ENCODE measurements at places on chromosomes 4 and X.

DNA sequence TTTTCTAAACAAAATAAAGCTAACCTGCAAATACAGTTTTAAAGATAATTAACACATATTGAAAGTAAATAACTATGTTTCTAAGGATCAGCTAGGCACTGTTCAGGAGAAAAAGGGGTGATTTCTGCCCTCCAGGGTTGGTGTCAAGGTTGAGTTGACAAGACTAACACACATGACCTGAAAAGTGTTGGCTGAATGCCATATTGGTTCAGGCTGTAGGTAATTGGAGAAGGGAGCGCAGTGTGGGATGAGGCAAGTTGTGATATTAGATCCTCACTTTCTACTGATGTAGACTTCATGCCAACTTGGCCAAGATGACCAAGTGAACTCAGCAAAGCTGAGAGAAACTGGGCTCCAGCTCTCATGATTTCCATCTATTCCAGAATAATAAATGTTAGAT lies 42.2 kb downstream of the PPM1K start:
- no peak for DNase-seq

- DNase-seq, result no peak
Observed at GRCh38 chrX:16593801-16594200, 56.2 kb upstream of the S100G start.

GRCh38 chrX:67726018-67726417 lies 182.2 kb downstream of the AR start:
- DNase-seq, result no peak

DNA sequence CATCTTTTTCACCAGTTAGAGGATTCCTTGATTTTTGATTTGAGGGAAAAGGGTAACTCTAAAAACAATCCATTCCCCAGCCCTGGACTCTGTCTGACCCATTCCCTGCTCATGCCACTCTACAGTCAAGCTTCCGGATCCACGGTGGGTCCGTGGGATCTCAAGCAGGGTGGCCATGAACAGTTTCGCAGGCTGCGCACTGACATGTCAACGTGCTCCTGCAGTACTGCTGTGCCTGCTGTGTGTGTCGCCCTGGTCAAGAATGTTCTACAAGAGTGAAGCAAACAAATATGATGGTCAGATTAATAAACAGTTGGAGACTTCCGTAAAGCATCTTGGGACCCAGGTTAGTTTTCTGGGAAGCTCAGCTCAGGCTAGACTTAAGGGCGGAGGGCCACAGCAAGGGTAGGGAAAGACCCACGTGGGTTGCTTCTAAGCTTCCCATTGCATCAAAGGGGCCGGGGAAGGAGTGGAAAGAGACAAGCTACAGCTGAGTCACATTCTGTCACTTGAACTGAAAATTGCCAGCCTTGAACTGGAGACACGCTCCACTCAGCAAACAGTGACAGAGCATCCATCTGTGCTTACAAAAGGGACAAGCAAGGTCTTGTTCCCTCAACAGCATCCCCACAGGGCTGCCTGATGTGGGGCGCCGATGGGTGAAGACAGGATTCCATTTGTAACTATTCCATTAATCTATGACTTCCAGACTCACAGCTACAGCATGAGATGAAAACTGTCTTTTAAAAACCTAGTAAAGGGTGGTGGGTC lies 81.8 kb downstream of the MTMR1 start:
- no peak for DNase-seq

GRCh38 chrX:118717678-118718391 lies 9.6 kb upstream of the IL13RA1 start:
- DNase-seq, result no peak

GRCh38 chrX:9429767-9430166 lies 35.1 kb upstream of the TBL1X start:
- no peak for DNase-seq

- DNase-seq, result peak; percentile 14
Observed at GRCh38 chr4:48792348-48793006, 12.4 kb upstream of the FRYL start.

DNA sequence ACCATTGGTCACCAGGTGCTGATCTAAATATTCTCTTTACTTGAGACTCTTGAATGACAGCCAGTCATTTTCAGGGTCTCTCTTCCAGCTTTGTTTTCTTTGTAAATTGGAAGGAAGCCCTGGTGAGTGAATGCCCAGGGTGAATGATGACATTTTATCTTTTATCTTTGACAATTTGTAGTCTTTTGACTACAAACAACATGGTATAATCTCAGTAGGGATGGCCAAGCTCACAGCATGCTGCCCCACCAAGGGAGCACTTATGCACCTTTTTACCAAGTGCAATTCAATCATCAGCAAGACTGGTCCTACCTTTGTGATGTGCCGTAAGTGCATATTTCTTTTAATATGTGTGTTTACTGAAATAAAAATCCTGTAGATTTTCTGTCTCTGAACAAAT lies 5.7 kb downstream of the AFM start:
- DNase-seq, result no peak

DNA sequence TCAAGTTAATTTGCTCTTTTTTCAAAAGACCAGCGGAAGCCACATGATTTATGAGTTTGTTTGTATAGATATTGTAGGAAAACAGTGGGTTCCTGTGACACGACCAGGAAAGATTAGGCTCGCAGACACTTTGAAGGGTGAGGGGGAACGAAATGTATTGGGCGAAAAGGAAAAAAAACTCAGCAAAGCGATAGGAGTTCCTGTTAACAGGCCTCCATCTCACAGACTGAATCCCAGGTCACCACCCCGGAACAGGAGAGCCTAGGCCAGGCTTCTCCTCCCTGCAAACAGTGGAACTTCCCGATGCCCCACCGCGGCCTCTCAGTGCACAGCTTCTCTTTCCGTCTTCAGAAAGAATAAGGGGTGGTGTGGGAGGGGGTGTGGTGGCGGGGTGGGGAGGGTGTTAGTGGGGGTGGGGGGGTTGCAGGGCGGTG lies 181.8 kb upstream of the GPRIN3 start:
- DNase-seq, result no peak

DNA sequence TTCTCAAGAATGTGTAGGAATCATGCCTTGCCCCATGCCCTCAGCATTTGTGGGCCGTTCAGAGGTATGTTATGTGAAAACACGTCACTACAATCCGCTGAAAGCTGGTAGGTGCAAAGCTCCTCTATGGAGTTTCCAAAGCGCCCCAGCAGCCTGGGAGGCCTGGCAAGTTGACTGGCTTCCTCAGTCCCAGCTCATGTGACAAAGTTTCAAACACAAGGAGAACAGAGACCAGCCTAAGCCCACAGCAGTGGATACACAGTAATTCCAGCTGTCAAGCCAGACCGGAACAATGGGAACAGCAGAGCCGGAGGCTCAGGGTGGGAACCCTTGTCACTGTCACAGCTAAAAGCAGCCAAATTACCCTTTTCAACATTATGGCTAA lies 33.5 kb downstream of the NAT8L start:
- DNase-seq, result no peak

DNA sequence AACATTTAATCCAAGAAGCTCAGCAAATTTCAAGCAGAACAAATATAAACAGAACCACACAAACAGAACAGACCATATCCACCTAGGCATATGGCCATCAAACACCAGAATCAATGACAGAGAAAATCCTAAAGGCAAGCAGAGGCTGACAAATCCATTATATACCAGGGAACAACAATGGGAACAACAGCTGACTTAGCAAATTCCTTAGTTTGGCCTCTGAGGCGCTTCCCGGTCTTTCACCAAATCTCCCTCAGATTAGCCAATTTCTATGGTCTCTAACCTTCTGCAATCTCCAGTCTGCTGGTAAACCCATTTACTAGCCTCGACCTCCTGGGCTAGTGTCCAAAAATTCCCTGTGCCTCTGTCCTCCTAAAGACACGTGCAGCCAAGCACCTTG lies 59.2 kb downstream of the GPR143 start:
- DNase-seq, result no peak

- no peak for DNase-seq
Observed at GRCh38 chr4:154041640-154042039, 252.8 kb upstream of the SFRP2 start.

- no peak for DNase-seq
Observed at GRCh38 chr4:146336410-146336807, 122.1 kb downstream of the REELD1 start.

GRCh38 chr4:22238742-22239141 lies 277.1 kb downstream of the ADGRA3 start:
- DNase-seq, result no peak

GRCh38 chr4:20676501-20677197 lies 23.6 kb upstream of the PACRGL start:
- no peak for DNase-seq

- DNase-seq, result no peak
Observed at GRCh38 chr4:5260121-5260520, 208.8 kb downstream of the STK32B start.

DNA sequence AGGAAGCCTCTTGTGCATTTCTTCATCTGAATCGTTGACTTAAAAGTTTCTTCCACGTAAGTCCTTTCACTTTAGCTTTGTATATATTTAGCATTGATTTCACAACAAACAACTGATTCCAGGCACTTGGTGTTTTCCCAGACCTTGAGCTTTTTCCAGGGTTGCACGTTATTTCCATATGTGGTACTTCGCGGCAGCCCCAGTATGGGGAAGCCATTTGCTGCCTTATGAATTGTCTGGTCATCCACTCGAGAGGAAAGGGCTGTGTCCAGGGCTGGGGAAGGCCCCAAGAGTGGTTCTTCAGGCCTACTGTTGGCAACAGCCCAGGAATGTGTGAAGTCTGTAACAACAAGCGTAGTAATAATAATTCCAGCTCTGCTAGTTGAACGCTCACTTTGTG lies 2.8 kb upstream of the TLR8 start:
- no peak for DNase-seq

- no peak for DNase-seq
Observed at GRCh38 chr4:111018216-111018615, 395.3 kb upstream of the PITX2 start.

- no peak for DNase-seq
Observed at GRCh38 chr4:20764366-20764992, 64.2 kb downstream of the PACRGL start.

DNA sequence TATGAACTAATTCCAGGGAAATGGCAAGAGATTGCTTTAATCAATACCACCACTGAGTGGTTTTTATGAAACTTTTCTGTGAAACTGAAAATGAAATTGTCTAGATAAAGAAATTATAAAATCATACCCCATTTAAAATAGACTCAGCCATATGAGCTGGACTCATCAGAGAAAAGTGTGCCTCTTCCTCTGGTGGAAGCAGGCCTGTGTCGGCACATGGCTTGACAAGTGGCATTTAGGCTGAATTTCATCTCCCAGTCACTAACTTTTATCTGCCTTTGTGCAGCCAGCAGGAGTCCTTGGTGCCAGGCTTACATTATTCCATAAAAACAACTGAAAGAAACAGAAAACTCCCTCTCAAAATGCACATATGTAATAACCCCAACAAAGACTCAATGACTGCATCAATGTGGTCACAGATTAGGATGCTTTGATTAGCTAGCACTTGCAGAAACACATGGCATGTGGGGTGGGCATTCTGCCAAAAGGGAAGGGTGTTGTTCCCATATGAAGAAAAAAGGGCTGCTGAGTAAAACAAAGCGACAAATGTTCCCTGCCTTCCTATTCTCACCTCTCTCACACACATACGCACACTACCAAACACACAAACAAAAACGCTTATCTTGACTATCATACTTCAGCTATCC lies 232.3 kb downstream of the PABPC4L start:
- DNase-seq, result no peak

DNA sequence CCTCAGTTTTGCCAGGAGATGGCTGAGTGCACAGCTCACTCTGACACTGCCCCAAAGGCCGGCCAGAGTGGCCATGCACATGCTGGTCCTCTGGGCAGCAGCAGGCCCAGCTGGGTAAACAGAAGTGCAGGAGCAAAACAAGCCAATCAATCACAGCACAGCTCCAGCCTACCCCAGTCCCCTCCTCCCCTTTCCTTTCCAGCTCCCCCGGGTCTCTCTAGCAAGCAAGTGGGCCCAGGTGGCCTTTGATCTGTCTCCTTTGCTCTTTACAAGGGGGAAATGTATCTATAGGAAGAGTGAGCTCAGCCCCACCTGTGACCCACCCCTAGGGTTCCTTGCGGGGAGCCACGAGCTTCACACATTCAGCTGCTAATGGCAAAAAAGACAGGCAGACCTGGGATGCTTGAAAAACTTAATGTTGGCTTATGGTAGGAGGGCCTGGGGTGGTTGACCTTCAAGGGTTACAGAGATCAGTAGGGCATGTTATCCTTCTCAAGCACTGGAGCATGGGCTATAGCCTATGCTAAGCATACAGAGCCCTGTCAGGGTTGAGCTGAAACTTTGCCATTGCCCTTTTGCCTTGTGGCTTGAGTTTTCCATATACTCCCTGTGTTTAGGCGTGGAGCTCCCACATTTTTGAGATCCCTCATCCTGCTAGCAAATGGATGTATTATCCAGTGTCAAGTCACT lies 57.8 kb upstream of the PLAC1 start:
- no peak for DNase-seq

- DNase-seq, result no peak
Observed at GRCh38 chr4:61783050-61783449, 582.9 kb downstream of the ADGRL3 start.

DNA sequence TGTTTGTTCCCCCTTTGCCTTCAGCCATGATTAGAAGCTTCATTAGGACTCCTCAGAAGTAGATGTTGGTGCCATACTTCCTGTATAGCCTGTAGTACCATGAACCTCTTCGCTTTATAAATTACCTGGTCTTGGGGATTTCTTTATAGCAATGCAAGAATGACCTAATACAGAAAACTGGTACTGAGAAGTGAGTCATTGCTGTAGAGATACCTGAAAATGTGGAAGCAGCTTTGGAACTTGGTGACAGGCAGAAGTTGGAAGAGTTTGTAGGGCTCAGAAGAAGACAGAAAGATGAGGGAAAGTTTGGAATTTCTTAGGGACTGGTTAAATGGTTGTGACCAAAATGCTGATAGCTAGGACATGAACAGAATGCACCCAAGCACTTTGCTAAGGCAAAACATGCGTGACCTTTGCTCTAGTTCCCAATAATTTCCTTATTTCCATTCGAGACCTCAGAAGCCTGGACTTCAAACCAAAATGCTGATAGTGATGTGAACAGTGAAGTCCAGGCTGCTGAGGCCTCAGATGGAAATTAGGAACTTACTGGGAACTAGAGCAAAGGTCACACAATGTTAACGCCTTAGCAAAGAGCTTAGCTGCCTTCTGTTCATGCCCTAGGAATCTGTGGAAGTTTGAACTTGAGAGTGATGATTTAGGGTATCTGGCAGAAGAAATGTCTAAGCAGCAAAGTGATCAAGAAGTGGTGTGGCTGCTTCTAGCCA lies 3.0 kb upstream of the USP46 start:
- no peak for DNase-seq

GRCh38 chr4:173490817-173491528 lies 39.1 kb downstream of the HAND2 start:
- DNase-seq, result no peak

GRCh38 chr4:111360906-111361305 lies 738.0 kb upstream of the PITX2 start:
- no peak for DNase-seq

GRCh38 chr4:139508581-139509237 lies 47.3 kb downstream of the SETD7 start:
- DNase-seq, result no peak

- DNase-seq, result no peak
Observed at GRCh38 chrX:42107495-42108488, 184.4 kb upstream of the CASK start.

- peak; percentile 30 for DNase-seq
Observed at GRCh38 chr4:82201805-82202641, 171.8 kb downstream of the HNRNPD start.

All from activated CD4-positive, alpha-beta T cell treated with anti-CD3 and anti-CD28 coated beads, Interleukin-2, amount 50 U/mL, for 4 hours (primary cell).